ENCODE measurements at places on chromosomes 4 and X.

GRCh38 chr4:86031927-86032326 is 327.9 kb downstream of the MAPK10 start:
- DNase-seq = no peak

GRCh38 chr4:67250131-67250896 is 295.0 kb downstream of the CENPC start:
- no peak for DNase-seq

- DNase-seq = no peak
These were observed 216.8 kb upstream of the FAT1 start for GRCh38 chr4:186940476-186940875.

GRCh38 chr4:94889946-94890345 is 132.2 kb downstream of the BMPR1B start:
- DNase-seq = no peak

DNA sequence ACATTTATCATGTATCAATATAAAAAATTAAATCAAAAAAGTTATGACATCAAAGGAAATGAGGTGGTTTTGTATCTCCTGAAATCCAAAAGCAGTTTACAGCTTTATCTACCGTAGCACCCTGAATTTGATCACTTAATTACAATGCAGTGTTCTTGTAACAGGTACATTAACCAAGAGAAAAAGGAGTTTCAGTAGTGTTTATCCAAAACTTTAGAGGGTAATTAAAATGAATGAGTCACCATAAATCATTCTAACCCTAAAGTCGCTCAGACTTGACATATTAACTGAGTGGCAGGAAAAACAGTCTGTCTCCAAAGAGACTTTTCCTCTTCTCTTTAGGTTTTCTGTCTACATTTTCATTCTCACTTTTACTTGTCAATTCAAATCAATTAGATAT is 907.6 kb upstream of the EPHA5 start:
- DNase-seq = no peak

DNA sequence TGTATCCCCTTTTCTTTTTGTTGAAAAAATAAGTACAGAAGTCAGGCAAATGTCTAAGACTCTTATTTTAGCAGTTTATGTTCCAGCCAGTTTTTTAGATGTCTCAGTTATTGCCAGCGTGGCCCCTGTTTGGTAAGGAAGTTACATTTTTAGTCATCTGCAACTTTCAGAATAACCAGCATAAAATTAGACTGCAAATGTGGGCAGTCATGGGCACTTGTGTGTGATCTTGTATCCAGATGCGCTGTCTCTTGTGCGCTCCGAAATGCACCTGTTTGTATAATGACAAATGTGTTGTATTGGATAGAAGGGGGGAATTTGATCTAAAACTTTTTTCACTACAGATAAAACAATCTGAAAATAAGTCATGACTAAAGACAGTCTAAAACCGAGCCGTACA is 44.3 kb upstream of the CLCN4 start:
- DNase-seq = no peak

All from activated naive CD8-positive, alpha-beta T cell treated with anti-CD3 and anti-CD28 coated beads for 36 hours (primary cell).